ENCODE measurements at places on chromosomes 2 and 18. TPM values are rescaled to one million over a fixed set of nuclear protein-coding genes. Genes with fewer than 3 reads are reported as not detected.

GRCh38 chr18:50638016-50638883 is 78.4 kb downstream of the MAPK4 start:
- DNase-seq, result no peak

DNA sequence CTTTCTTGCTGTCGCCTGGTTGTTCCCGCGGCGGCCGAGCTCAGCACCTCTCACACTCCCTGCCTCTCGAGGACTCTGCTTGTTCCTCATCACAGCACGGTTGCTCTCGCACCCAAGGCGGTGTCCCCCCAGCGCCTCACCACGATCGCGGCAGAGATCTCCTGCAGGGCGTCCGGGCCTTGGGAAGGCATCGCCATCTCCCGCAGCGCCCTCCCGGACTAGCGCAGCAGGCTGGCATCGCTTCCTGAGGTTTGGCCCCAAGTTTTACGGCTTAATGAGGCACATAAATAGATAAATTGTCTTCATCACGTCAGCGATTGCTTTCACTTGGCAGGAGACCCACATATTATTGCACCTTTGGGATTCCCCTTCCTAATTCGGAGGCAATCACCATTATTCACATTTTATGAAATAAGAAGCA is 125.4 kb downstream of the RGPD3 start:
- no peak for DNase-seq

- no peak for DNase-seq
These were observed 223.6 kb downstream of the ACTR3 start for GRCh38 chr2:114113518-114113917.

GRCh38 chr2:90207454-90208058 is 1516.1 kb downstream of the RPIA start:
- DNase-seq, result no peak

GRCh38 chr2:237629739-237630138 is 2.4 kb downstream of the LRRFIP1 start:
- DNase-seq, result no peak

DNA sequence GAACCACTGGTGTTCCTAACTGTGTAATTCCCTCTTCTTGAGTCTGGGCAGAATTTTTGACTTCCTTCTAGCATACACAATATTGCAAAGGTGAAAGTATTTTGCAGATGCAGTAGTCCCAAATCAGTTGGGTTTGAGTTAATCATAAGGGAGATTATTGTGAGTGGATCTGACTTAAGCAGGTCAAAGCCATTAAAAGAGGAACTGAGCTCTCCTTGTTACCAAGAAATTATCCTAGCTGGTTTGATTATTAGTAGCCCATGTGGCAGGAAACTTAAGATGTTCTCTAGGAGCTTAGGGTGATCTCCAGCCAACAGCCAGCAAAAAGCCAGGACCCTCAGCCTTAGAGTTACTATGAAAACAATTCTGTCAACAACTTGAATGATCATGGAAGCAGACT is 221.8 kb downstream of the RPIA start:
- DNase-seq, result no peak

DNA sequence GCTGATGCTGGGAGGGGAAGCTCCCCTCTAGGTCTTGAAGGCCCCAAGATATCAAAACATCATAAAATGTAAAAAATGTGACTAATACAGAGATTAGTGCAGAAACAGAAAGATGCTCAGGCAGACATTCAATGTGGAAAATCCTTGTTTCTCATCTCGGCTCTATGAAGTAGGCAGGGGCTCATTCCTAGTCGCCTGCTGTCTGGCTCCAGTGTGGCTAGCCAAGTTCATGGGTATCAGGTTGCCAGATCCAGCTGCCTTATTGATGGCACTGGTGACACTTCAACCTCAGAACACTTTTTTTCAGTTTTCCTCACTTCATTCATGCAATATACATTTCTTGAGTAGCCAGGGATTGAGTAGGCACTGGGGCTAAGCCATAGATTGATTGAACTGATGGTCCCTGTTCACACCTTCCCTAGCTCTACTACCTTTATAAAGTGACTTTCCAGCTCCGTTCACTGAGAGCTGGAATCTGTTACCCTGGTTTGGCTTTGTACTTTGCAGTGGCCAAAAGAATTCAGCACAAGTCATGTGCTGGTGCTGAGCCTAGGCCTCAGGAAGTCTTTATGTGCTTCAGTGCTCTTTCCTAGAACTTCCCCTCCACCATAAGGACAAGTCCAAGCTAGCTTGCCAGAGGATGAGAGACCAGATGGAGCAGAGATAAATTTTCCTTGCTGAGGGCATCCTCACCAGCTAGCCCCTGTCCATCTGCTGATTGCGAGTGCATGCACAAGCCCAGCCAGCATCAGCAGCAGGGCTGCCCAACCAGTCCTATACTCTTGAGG is 373.6 kb upstream of the ST6GAL2 start:
- no peak for DNase-seq

DNA sequence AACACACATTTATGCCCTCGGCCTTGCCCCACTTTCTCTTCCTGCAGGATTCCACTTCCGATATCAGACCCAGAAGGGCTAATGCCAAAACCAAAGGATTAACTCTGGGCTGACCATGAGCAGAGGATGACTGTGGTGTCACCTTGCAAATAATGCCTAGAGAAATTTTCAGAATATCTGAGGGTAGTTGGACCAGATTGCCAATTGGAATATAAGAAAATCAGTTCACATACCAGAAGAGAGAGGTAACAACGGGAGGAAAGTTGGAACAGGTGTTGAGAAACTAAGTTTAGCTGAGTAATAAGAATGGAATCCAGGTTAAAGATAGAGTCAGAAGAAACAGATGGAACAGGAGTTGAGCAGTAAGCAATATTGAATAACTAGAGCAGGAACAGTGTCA is 232.7 kb upstream of the UBE2E3 start:
- DNase-seq, result no peak

- no peak for DNase-seq
These were observed 2.2 kb upstream of the UGT1A6 start for GRCh38 chr2:233690444-233690843.

GRCh38 chr2:134212746-134213145 is 41.1 kb upstream of the MGAT5 start:
- no peak for DNase-seq

DNA sequence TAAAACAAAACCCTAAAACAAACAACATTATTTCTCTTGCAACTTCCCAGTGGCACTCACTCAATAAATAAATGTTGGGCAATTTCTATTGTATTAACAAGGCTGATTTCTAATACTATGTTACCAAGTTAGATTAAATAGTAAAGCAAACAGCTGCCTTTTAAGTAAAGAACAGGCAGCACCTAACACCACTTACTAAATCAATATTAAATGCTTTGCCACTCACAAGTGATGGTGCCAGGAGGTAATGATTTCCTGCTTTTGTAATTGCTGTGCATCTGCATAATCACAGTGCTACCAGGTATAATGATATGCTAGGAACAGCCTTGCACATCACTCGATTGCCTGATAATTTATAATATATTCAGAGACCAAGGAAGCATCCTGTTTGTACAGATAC is 276.5 kb downstream of the NBAS start:
- DNase-seq, result no peak

- DNase-seq, result no peak
These were observed 264.4 kb downstream of the ERBB4 start for GRCh38 chr2:212274215-212274614.

DNA sequence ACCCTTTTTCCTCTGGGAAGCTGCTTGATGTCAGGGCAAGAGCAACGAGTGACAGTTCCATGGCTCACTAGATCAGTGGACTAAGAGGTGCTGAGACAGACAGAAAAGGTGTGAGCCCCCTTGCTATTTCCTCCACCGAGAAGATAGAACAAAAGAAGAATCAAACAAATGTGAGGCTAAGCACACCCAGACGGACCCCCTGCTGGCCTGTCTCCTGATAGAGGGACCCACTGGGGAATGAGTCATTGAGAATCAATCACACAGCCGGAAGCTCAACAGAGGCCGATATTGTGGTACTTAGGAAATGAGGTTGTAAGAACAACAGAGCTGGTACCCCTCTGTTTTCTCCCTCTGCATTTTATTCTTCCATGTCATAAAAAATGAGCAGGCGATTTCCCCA is 89.8 kb upstream of the TEX51 start:
- no peak for DNase-seq

DNA sequence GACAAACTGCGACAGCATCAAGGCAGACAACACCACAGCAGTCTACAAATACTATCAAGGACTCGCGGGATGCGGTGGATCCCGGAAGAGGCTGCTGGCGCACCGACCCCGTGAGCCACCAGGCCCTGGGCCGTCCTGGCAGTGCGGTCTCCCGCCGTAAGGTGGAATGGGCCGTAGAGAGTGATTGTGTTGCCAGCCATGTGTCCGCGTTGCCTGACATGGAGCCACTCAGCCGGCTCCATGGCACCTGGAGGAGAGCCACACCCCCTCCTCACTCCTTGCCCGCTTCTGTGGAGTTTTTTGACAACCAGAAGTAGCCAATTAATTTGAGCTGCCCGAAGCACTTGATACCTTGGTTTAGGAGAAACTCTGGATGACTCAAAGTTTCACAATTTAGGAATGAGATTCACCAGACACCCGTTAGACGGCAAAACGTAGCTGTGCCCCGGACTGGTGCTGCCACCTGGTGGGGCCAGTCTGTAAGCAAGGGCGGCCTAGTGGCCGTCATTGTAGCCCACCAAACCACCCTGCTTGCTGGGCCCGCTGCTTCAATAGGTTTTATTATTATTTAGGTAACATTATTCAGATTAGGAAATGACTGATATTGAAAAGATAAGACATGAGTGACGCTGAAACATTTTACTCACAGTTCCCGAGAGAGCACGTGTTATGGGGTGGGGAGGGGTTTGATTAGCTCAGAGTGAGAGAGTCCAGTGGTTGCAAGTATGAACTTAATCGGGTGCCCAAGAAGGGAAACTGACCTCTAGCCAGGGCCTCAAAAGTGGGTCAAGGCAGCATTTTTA is 10.2 kb upstream of the IMP4 start:
- DNase-seq, result peak; percentile 65

GRCh38 chr2:173001664-173002604 is 73.7 kb upstream of the MAP3K20 start:
- no peak for DNase-seq

GRCh38 chr2:60336442-60337141 is 216.9 kb downstream of the BCL11A start:
- no peak for DNase-seq

GRCh38 chr2:127968610-127969339 is 59.1 kb downstream of the SAP130 start:
- DNase-seq, result no peak

- DNase-seq, result peak; percentile 36
These were observed 758 bp downstream of the RIF1 start for GRCh38 chr2:151410485-151410834.

GRCh38 chr2:11357428-11357972 is 13.1 kb upstream of the ROCK2 start:
- no peak for DNase-seq

GRCh38 chr2:214856137-214856536 is 46.7 kb upstream of the BARD1 start:
- DNase-seq, result no peak

DNA sequence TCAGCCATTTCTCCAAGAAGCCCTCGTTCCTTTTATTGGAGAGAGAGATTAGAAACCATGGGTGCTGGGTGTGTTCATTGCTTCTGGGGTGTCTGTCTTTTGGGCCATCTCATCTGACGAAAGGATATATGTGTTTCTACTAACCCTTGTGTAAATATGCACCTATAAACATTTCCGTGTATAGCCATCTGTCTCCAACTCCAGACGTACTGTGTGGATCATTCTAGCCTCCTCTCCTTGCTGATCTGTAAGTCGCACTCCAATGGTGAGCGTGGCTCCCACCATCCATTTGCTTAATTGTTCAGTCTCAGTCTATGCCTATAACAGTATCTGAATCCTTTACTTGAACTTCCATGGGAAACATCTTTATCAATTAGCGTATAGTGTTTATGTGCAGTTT is 1.8 kb downstream of the RBFA start:
- no peak for DNase-seq

The CXCR1 gene
- total RNA-seq, result not detected

The IL36A gene
- not detected for total RNA-seq

The UGT1A4 gene
- total RNA-seq, result not detected

The RAX gene
- total RNA-seq, result not detected

The B3GNT7 gene
- total RNA-seq, result 0.40 TPM

The RUFY4 gene
- 0.16 TPM for total RNA-seq

The RNPEPL1 gene
- 46.0 TPM for total RNA-seq

The LRATD1 gene
- not detected for total RNA-seq

The CSRNP3 gene
- not detected for total RNA-seq

The LIMS2 gene
- total RNA-seq, result 8.8 TPM

The STAMBP gene
- total RNA-seq, result 29.5 TPM

The PLGLB1 gene
- 1.3 TPM for total RNA-seq

The PTCD3 gene
- total RNA-seq, result 138 TPM
